ENCODE measurements at places on chromosomes 4 and X. TPM values are rescaled to one million over a fixed set of nuclear protein-coding genes. Genes with fewer than 3 reads are reported as not detected.

DNA sequence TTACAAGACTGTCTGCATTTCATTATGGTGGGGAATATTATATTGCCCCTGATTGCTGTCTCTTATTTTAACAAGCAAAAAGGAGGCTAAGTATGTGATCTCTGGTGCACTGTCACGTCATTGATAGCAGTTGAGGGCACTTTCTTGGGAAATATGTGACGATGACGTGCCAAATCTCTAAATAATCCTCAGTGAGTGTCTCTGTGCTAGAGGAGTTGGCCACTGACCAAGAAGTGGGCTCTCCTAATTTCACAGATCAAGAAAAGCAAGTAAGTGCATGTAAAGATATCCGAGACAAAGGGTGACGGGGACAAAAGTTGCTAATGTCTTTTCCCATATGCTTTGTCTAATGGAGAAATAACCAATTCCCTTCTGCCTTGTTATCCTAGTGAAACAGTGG, 487.4 kb upstream of the TENM3 start:
- DNase-seq, result no peak

DNA sequence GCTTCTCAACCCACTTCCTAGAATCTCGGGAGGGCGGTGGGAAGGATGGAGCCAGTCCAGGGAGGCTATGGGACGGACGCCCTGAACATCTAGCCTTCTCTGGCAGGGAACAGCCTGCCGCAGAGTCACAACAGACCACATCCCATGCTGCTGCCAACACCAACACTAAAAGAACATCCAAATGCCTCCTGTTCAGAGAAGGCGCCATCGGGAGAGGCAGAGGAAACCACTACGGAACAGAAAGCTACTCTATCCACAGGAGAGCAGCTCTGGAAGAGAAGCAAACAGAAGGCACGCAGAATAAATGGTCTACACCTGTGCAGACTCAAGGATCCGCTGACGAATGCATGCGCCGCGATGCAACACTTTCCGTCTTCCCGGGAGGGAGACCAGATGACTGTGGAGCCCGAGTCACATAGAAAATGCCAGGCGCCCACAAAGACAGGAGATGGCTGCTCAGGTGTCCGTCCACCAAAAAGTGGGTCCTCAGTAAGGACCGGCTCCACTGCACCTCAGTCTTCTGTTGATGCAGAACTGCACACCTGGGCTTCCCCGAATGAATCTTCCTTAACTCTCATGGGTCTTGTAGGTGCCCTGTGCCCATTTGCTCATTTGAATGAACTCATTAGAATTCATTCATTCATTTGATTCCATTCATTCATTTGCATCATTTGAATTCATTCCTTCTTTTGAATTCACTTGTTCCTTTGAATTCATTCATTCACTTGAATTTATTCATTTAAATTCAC, 217.5 kb downstream of the DHRSX start:
- DNase-seq, result no peak

DNA sequence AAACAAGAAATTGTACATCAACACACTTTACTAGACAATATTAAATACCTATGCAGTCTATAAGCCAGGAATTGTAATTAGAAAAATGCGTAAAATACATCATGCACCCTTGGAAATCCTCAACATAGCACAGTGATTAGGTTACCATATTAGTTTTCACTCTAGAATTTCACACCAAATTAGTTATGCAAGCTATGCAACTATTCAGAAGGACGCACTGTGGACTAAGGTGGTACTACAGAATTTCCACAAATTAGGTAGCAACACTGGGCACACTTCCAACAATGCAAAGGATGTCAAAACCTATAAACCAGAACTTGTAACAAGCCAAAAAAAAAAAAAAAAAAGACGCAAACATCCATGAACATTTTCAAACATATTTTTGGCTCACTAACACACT, 71.1 kb upstream of the ZCCHC13 start:
- DNase-seq, result no peak

DNA sequence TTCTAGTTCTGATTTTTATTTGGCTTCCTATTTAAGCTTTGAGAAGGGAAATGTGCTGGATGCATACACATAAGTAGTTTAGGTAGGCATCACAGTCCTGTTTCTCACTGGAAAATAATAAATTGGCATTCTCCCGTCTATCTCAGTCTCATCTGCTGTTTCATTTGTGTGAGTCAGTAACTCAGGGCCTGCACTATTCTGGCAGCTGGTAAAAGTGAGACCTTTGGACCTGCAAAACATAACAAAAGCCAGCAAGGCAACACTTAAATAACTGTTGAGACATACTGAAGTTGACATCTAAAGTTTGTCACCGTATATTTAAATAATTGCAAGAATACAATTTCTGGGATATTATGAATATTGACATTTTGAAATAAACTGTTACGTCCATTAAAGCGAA, 8.6 kb upstream of the UBQLN2 start:
- no peak for DNase-seq

- no peak for DNase-seq
Measured at GRCh38 chrX:21975242-21975641, 34.7 kb downstream of the SMS start.

DNA sequence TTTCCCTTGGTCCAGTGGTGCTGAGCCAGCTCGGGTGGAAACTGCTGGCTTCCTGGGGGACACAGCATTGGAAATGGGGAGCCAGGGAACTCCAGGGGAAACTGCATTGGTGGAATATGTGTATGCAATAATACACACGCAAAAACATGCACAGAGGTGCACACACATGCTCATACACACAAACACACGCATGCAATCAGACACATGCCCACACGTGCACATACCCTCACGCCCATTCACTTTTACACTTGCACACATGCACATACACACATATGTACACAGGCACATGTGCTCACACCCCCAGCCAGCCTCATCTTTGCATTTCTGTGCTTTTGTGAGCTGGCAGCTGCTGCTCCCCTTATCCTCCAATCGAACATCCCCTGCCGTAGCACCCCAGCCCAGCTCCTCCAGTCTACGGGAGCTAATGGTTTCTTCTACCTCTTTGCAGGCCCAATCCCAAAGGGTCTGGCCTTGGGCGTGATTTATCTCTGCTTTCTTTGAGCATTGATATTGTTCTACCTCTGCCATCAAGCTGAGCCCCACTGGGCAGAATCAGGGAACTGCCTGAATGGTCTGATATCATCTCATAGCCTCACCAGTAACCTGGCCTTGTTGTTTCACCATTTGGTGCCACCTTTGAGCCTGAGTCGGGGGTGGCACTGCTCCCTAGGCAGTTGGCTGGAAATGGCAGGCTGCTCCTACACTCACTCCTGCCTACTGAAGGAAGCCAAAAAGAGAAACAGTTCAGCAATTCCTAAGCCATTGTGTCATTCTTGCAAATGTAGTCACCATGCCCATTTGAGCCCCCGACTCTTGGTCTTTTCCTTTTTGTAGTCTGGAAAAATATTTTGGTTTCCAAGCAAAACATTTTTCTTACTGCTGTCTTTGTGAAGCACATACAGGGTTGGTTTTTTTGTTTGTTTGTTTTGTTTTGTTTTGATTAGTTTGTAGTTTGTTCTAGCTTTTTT, 104.4 kb upstream of the MAMLD1 start:
- no peak for DNase-seq

DNA sequence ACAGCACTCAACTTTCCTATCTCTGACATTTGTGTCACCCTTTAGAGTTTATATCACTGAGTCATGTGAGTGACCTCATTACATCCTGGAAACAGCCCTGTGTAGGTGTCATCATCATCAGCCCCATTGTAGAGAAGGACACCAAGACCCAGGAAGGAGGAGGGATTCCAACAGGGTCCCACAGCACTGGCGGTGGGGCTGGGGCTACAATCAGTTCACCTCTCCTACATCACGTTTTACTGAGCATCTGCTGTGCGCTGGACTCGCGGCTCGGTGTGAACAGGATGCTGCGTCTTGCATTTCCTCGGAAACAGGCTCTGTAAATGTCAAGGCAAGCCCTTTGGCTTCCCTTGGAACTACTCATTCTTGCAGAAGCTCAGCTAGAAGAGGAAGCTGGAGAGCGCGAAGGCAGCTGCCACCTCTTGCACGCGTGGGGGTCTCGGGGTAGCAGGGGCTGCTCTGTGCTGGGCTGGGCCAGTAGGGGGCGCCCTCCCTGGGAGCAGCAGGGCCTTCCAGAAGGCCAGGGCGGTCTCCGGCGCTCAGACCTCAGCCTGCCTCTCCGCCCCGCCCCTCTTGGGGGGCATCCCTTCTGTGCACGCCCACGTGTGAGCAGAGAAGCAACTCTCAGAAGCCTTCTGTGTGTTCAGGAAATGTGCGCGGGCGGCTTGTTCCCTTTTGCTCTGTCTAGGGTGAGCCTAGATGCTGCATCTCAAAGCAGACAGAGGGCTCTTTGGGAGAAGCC, 29.0 kb downstream of the REELD1 start:
- peak; percentile 15 for DNase-seq

DNA sequence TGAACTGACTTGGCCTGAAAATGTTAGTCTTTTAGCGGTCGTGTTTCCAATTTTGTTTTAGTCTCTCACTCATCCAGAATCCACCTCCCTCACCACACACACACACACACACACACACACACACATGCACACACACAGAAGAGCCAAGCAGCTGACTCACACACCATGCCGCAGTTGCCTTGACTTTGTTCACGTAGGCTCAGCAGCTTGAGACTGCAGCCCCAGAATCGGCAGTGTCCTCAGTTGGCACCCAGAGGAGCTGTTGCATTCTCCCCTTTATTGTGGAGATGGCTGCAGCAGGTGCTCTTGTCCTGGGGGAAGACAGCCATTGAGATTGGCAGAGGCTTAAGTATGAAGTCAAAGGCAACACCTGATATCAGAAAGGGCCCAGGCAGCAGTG, 20.9 kb upstream of the XPNPEP2 start:
- DNase-seq, result no peak

DNA sequence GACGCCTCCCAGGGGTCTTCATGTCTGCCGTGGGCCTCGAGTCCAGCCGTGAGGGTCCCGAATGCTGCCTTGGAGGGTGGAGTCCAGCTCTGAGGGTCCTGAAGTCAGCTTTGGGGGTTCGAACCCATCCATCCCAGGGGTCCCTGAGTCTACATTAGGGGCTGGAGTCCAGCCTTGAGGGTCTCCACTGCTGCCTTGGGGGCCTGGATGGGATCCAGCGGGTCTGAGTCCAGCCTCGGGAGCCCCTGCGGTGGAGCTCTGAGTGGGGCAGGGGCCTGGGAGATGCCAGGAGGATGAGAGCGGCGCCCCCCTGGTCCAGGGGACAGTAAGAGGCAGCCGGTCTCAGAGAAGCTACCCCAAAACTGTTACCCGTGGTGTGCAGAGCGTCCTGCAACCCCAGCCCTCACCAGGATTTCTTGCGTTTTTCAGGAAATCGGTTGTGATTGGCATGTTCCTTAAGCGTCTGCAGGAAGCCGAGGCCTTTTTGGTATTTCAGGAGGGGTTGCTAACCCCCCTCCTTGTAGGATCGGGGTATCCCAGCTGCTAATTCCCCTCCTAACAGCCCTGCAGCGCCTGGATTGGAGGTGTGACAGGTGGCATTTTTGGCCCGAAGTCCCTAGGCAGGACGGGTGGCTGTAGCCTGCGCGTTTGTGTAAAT, 1.7 kb upstream of the GTPBP6 start:
- no peak for DNase-seq

GRCh38 chr4:151489462-151490203, 80.7 kb downstream of the FHIP1A start:
- DNase-seq, result no peak

- DNase-seq, result no peak
Measured at GRCh38 chr4:188854436-188854835, 715.2 kb downstream of the TRIML1 start.

- DNase-seq, result no peak
Measured at GRCh38 chr4:73853718-73854473, 800 bp downstream of the PF4V1 start.

GRCh38 chr4:172207258-172207657, 394.1 kb downstream of the GALNTL6 start:
- no peak for DNase-seq

DNA sequence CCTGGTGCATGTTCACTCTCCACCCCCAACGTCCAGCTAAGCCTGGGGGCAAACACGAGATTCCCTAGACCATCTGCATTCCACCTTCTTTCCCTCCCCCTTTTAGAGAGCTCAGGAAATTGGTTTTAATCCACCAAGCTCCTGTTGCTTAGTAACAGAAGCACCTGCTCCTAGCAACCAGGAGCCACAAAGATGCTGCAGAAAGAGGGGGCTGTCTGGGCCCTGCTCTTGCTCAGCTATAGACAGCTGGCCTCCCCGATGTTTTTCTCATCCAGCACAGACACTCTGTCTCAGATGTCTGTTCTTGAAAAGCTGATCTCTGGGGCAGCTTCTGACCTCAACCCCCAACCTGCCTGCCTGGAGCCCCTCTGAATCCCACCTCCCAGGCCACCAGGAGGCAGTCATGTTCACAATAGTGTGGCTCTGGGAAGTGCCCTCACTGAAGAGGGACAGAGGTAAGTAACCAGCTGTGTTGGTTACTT, 71.5 kb downstream of the SLC16A2 start:
- DNase-seq, result no peak

DNA sequence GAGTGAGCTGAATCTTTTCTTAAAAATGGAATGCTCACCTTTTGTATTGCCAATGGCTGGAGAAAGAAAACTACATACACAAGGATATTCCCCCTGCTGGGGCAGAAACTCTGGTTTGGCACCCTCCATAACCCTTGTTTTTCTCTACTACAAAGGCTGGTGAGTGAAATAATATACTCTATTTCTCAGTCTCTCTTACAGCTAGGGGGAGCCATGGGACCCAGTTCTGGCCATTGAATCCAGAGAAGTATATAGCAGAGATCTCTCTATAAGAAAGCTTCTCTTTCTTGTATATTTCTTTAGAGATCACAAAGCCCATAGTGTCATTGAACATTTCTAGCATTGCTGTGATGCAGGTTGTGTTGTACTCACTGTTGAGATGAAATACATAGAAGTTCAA, 49.8 kb downstream of the SMPX start:
- DNase-seq, result no peak

DNA sequence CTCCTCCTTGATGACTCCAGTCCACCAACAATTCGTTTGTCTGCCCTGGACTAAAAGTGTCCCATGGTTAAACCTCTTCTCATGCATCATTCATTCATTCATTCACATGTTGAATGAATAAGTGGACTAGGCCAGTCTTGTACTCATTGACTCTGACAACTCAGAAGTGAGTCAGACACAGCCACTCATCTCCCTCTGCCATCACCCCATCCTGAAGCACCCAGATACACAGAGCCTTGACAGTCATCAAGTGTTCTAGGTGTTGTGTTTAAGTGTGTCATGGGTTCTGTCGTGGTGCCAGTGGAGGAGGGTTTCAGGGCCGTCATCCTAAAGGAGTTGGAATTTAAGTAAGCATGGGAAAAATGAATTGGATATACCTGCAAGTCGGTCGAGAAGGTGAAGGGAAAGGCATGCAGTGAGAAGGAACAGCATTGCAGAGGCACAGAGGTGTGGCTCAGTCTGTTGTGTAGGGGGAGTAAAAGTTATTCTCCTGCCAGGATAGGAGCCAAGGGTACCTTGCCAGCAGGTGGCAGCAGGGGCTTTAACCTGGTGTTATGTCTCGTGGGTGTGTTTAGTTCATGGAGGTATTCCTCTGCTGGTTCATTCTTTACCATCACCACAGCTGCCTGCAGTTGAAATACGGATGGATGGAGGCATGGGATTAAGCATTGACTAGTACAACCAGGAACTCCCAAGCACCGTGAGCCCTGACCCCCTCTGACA, 18.3 kb downstream of the MAGED2 start:
- no peak for DNase-seq

- no peak for DNase-seq
Measured at GRCh38 chrX:96176921-96177320, 507.7 kb upstream of the DIAPH2 start.

The KLHL4 gene
- total RNA-seq, result not detected

The ETDB gene
- total RNA-seq, result not detected

The WDR17 gene
- total RNA-seq, result 1.4 TPM

The UGT2A1 gene
- total RNA-seq, result not detected

All from activated T-helper 2 cell treated with anti-CD3 and anti-CD28 coated beads, Interferon-gamma antibody, Interleukin-2, Interleukin-4, amounts not matched to agents 10 μg/mL and 5 μg/mL and 100 μg/mL, durations not matched to agents 14 hours and 24 hours and 36 hours (primary cell).